Smooth muscle cell of the umbilical artery (primary cell): ENCODE measurements at places on chromosomes 12 and 14. TPM values are rescaled to one million over a fixed set of nuclear protein-coding genes. Genes with fewer than 3 reads are reported as not detected.

The NXPH4 gene
- 12.5 and 13.9 TPM in 2 replicates for total RNA-seq

The FIGNL2 gene
- under 0.01 and 0.09 TPM in 2 replicates for total RNA-seq

The OR4L1 gene
- not detected in 2 replicates for total RNA-seq

The FAM222A gene
- total RNA-seq: 0.30 and 0.42 TPM in 2 replicates

The LIN7A gene
- total RNA-seq: 9.9 and 40.4 TPM in 2 replicates

The SLC6A12 gene
- under 0.01 TPM in 1 of 2 replicates, not detected in the other for total RNA-seq

The NCKAP5L gene
- 25.5 and 27.0 TPM in 2 replicates for total RNA-seq

The TNFAIP2 gene
- 29.8 and 161 TPM in 2 replicates for total RNA-seq

The RAN gene
- total RNA-seq: 514 and 937 TPM in 2 replicates

The TAS2R42 gene
- not detected in 2 replicates for total RNA-seq

The KLRC3 gene
- not detected in 2 replicates for total RNA-seq

The PMEL gene
- total RNA-seq: 1.1 TPM in 1 of 2 replicates, not detected in the other

The AICDA gene
- not detected in 2 replicates for total RNA-seq

The ARF3 gene
- 31.2 and 52.1 TPM in 2 replicates for total RNA-seq

The C12orf42 gene
- total RNA-seq: not detected in 2 replicates

The HPD gene
- not detected in 2 replicates for total RNA-seq

The CD163L1 gene
- under 0.01 and 0.46 TPM in 2 replicates for total RNA-seq
